Stimulated activated CD8-positive, alpha-beta memory T cell treated with anti-CD3 and anti-CD28 coated beads, Interleukin-7, amount 100 ng/mL, for 24 hours (primary cell): ENCODE measurements at places on chromosomes 6 and 20.

DNA sequence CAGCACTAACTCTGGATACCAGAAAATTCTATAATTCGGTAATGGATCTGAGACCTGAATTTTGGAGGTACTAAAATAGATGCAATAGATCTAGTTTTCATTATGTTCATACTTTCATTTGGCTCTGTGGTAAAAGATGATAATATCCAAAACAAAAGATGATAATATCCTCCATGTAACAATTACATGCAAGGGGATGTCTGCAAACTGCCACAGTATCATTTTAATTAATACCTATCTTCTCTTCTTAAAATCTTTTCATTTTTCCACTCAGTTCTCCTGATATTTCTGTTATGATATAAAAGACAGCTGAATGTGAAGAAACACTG, 15.6 kb downstream of the BTN2A1 start:
- no peak for DNase-seq

- no peak for DNase-seq
Observed at GRCh38 chr6:135880066-135880972, 28.8 kb downstream of the PDE7B start.

DNA sequence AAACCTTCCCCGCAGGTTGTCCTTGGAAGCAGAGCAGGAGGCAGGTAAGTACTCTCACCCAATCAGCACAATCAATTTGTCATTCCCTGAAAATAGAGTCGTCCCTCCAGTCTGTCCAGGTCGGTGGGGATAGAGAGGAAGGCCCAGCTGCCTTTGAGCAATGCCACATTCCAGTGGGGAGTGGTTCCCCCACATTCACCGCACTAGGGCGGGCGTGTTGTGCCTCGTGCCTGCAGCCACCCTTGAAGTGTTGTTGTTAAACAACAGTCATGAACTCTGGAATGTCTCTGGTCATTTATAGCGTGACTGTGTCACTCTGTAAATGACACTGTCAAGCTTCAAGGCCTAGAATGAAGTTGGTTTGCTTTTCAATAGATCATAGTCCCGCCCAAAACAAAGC, 33.4 kb downstream of the PRDM1 start:
- no peak for DNase-seq

DNA sequence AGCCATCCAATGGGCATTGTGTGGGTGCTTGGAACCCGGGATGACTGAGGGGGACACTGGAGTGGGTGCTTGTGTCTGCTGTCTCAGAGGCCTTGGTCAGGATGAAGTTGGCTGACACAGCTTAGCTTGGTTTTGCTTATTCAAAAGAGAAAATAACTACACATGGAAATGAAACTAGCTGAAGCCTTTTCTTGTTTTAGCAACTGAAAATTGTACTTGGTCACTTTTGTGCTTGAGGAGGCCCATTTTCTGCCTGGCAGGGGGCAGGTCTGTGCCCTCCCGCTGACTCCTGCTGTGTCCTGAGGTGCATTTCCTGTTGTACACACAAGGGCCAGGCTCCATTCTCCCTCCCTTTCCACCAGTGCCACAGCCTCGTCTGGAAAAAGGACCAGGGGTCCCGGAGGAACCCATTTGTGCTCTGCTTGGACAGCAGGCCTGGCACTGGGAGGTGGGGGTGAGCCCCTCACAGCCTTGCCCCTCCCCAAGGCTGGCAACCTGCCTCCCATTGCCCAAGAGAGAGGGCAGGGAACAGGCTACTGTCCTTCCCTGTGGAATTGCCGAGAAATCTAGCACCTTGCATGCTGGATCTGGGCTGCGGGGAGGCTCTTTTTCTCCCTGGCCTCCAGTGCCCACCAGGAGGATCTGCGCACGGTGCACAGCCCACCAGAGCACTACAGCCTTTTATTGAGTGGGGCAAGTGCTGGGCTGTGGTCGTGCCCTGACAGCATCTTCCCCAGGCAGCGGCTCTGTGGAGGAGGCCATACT, 49.4 kb downstream of the PYGB start:
- DNase-seq, result no peak

DNA sequence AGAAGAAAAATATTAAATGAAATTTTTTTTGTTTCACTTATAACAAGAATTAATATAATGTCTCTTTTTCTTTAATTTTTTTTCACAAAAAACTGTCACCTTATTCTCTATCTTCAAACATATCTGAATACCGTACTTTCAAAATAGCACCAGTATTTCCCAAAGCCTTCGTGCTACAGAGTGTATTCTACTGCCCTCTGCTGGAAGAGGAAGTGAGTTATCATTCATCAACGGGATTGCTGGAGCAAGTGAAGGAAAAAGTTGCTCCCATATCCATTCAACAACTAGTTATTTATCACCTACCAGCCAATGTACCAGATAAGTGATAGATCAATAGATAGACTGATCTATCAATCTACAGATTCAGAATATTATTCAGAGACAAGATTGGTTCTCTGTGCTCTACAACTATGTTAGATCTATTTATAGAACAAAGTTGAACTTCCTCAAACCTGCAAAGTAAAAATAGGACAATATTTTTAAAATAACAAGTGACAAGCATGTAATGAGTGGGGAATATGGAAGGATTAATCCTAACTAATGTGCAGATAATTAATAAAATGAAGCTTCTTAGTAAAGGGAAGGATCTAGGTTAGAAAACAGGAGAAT, 26.7 kb upstream of the TFAP2B start:
- no peak for DNase-seq

GRCh38 chr6:168264593-168265335, 54.8 kb downstream of the DACT2 start:
- DNase-seq, result no peak

- DNase-seq, result no peak
Observed at GRCh38 chr20:52682237-52682636, 289.9 kb upstream of the TSHZ2 start.
